ENCODE measurements at places on chromosomes 16 and 17. TPM values are rescaled to one million over a fixed set of nuclear protein-coding genes. Genes with fewer than 3 reads are reported as not detected.

Gene MIEN1
- total RNA-seq: 14.7 TPM

Gene PPM1E
- total RNA-seq: not detected

Gene CLEC10A
- not detected for total RNA-seq

Gene VTN
- total RNA-seq: 0.09 TPM

Gene NPEPPS
- total RNA-seq: 212 TPM

Gene MMP15
- 1.2 TPM for total RNA-seq

Gene CD300LB
- total RNA-seq: not detected

Gene OSGIN1
- 2.7 TPM for total RNA-seq

Gene OTOA
- total RNA-seq: under 0.01 TPM

Gene TM4SF5
- not detected for total RNA-seq

Gene KIAA0513
- total RNA-seq: 26.3 TPM

Gene BAIAP3
- 0.32 TPM for total RNA-seq

Gene SRCAP
- total RNA-seq: 16.5 TPM

Gene STX1B
- total RNA-seq: 3.5 TPM

Gene PMFBP1
- total RNA-seq: 0.32 TPM

Gene FBXL20
- total RNA-seq: 11.9 TPM

Gene MYCBPAP
- 2.6 TPM for total RNA-seq

Gene C17orf113
- total RNA-seq: 0.34 TPM

Gene SLC6A2
- not detected for total RNA-seq

Gene SAMD14
- 1.6 TPM for total RNA-seq

Gene SOST
- total RNA-seq: not detected

Gene TBC1D3C
- total RNA-seq: not detected

Gene OR4D1
- not detected for total RNA-seq

Gene ASGR1
- total RNA-seq: 1.6 TPM

Gene CIITA
- total RNA-seq: 0.26 TPM

Gene MGAT5B
- total RNA-seq: 0.32 TPM

Gene SLC25A39
- 48.9 TPM for total RNA-seq

Gene CRYM
- 1.3 TPM for total RNA-seq

Gene PIK3R5
- not detected for total RNA-seq
